ENCODE measurements at places on chromosomes 5 and 9. TPM values are rescaled to one million over a fixed set of nuclear protein-coding genes. Genes with fewer than 3 reads are reported as not detected.

The WDR5 gene
- 27.1 TPM for total RNA-seq

The FST gene
- total RNA-seq, result 11.5 TPM

The WNT8A gene
- total RNA-seq, result not detected

The FCHO2 gene
- total RNA-seq, result 49.5 TPM

The BTNL3 gene
- total RNA-seq, result 46.5 TPM

The TTF1 gene
- 9.7 TPM for total RNA-seq

The ANXA1 gene
- total RNA-seq, result 53.1 TPM

The BNC2 gene
- total RNA-seq, result 8.2 TPM

The FBXO10 gene
- total RNA-seq, result 3.4 TPM

The TLX3 gene
- total RNA-seq, result not detected

The RAB3C gene
- 3.1 TPM for total RNA-seq

The PNPLA7 gene
- total RNA-seq, result 27.4 TPM

The PDE8B gene
- 0.70 TPM for total RNA-seq

The FBP1 gene
- 52.4 TPM for total RNA-seq

The CORO2A gene
- 56.1 TPM for total RNA-seq

The HSPA9 gene
- 173 TPM for total RNA-seq

The GPX8 gene
- total RNA-seq, result 9.5 TPM

The MLANA gene
- not detected for total RNA-seq

The SMIM33 gene
- 1.8 TPM for total RNA-seq

The FRMD3 gene
- total RNA-seq, result 12.2 TPM

The SLC36A3 gene
- not detected for total RNA-seq

The ADGRV1 gene
- 8.6 TPM for total RNA-seq

The IL7R gene
- total RNA-seq, result 10.4 TPM

The TICAM2 gene
- total RNA-seq, result 4.3 TPM

The OR1J2 gene
- not detected for total RNA-seq

The SEMA6A gene
- 137 TPM for total RNA-seq

The HOMER1 gene
- 7.4 TPM for total RNA-seq

The NR2F1 gene
- 9.1 TPM for total RNA-seq

The ZNF618 gene
- 6.2 TPM for total RNA-seq

The FAM153A gene
- not detected for total RNA-seq

The FCN2 gene
- not detected for total RNA-seq

The PRUNE2 gene
- total RNA-seq, result 48.2 TPM

The SPRY4 gene
- total RNA-seq, result 10.7 TPM

The GPX3 gene
- 147 TPM for total RNA-seq

The HSPB3 gene
- 0.78 TPM for total RNA-seq

The PCDHA7 gene
- 0.35 TPM for total RNA-seq

The PCDHB16 gene
- total RNA-seq, result 0.49 TPM

The NELFB gene
- 60.5 TPM for total RNA-seq

The CDO1 gene
- 2.0 TPM for total RNA-seq

The ACSL6 gene
- 3.8 TPM for total RNA-seq

The OTP gene
- total RNA-seq, result not detected

The ANXA2R gene
- 1.3 TPM for total RNA-seq

The SLC4A9 gene
- total RNA-seq, result 0.23 TPM

The BBLN gene
- total RNA-seq, result 33.7 TPM

The SLC1A1 gene
- 16.8 TPM for total RNA-seq

The C9 gene
- total RNA-seq, result not detected

The GBGT1 gene
- total RNA-seq, result 4.3 TPM

The BSPRY gene
- total RNA-seq, result 45.0 TPM

The GABBR2 gene
- total RNA-seq, result not detected
